ENCODE measurements at places on chromosomes 7 and 10.

- peak; percentile 78 for DNase-seq
These were observed 176.5 kb downstream of the TCF7L2 start for GRCh38 chr10:113126229-113127201.

DNA sequence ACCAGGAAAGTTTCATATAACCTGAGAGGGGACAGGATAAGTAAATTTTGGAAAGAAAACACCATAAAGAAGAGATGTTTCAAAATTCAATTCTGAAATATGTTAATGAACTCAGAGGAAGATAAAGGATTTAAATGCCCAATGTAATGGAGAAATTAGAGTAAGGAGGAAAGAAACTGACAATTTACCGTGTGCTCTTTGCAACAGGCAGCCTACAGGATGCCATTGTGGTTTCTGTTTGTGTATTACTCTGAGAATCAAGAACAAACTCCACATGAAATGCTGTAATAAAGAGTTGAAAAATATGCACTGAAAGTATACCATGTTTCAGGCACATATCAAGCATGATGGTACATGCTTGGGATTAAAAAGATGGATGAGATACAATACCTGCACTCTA lies 44.8 kb upstream of the GLCCI1 start:
- DNase-seq, result no peak

DNA sequence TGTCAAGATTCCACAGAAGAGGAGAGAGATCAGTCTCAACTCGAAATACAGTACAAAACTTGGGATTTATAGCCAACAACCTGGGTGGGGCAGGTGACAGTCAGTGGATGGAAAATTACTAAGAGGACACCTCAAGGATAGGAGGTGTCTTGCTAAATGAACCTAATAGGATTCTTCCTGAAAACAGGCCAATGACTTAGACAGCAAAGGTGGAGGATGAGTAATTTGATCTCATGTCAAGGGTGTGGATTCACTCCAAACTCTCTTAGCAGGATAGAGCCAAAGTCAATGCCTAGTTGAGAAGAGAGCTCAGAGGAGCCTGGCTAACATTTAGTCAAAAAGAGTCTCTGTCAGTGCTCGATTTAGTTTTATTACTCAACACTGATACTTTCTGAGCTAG lies 106.7 kb upstream of the INSYN2A start:
- DNase-seq, result no peak

GRCh38 chr7:137943132-137943551 lies 58.7 kb downstream of the CREB3L2 start:
- DNase-seq, result no peak

DNA sequence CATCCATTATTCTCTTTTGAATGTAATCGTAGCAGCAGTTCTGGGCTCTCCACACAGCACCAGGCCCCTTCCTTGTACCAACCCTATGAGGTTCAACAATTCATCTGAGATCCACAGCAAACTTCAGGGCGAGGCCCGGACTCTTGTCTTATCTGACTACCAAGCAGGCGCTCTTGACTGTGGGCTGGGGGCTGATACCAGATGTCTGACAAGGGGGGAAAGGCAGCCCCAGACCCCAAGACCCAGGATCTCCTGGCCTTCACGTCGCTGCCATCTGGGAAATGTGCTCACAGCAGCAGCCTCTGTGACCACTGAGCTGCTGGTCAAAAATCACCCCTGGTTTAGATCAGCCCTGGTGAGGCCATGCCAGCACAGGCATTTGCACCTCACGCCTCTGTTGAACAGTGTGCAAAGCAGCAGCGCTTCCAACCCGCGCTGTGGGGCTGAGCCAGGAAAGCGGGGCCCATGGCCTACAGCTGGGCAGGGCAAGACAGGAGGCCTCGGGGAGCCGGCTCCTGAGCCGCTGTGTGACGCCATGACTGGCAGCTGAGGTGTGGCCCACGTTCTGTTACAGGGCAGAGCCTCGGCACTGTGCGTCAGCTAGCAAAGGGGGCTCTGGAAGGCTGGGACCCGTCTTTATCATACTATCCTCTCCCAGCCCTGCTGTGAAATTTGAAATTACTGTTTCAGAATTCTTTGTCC lies 143.9 kb downstream of the PAXIP1 start:
- DNase-seq, result no peak

DNA sequence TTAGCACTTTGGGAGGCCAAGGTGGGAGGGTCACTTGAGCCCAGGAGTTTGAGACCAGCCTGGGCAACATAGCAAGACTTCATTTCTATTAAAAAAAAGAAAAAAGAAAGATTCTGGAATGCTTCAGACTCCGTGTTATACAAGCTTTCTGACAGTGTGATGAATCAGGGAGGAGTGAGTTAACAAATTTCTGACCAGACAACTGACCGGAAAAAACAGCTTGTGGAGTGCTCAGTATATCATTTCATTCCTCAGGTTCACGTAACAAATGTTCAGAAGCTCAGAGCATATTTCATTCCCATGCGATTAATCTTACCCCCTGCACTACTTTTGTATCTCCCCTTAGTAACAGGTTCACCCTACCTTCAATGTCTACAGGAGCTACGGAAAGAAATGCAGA lies 28.6 kb upstream of the TNPO3 start:
- no peak for DNase-seq
